ENCODE measurements at places on chromosomes 4 and X.

- DNase-seq, result no peak
These were observed 62.3 kb upstream of the ADRA2C start for GRCh38 chr4:3703677-3704521.

DNA sequence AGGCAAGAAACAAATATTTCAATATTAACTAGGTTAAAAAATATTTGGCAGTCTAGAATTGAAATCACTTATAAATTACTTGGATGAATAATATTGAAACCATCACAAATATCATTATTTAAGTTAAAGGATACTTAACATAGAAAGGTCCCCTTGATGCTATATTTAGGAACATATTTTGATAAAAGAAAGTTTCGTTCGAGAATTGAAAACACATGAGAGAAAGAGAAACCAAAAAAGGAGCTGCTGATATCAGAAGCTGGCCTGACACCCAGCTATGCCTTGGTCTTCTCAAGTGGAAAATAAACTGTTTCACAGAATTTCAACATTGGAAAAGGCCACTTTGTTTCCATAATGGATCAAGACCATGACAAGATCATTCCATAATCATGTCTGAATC lies 762.4 kb downstream of the DMD start:
- no peak for DNase-seq

DNA sequence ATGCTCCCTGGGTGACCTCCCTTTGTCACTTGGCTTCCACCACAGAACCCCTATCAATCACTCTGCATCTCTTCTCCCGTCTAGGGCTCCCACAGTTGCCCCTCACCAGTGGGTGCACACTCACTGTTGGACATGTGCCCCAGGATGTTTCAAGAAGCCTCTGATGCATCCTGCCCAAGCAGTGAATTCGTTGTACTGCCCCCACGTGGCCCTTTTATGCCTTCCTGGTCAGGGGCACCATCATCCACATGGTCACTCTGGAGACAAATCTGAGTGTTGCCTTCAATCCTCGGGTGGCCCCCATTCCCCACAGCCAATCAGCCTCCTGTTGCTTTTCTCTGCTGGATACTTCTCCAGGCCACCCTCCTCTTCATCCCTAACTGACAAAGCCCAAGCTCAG lies 12.2 kb downstream of the ITIH6 start:
- DNase-seq, result no peak

DNA sequence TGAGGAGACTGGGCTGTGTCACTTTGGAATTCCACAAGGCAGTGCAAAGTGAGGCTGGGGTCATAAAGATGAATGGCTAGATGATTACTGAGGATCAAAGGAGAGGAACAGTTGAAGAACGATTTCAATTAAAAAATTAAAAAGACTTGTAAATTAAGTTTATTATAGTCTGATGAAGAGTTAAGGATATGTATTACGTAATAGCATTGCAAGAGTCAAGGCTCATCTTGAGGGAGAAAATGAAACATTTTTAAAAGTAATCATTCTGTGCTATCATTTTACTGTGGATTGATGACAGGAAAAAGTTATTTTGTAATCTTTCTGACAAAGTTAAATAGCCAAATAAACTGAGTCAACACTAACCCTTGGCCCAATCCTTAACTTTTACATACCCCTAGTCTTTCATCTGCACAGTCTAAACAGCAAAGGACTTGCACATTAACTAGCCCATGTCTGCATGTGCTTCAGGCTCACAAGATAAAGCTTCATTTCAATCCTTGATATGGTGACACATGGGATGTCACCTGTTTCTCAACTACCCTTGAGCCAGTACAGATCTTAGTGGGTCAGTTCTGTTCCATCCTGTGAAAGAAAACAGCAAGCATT lies 465.5 kb upstream of the CTSO start:
- DNase-seq, result no peak

DNA sequence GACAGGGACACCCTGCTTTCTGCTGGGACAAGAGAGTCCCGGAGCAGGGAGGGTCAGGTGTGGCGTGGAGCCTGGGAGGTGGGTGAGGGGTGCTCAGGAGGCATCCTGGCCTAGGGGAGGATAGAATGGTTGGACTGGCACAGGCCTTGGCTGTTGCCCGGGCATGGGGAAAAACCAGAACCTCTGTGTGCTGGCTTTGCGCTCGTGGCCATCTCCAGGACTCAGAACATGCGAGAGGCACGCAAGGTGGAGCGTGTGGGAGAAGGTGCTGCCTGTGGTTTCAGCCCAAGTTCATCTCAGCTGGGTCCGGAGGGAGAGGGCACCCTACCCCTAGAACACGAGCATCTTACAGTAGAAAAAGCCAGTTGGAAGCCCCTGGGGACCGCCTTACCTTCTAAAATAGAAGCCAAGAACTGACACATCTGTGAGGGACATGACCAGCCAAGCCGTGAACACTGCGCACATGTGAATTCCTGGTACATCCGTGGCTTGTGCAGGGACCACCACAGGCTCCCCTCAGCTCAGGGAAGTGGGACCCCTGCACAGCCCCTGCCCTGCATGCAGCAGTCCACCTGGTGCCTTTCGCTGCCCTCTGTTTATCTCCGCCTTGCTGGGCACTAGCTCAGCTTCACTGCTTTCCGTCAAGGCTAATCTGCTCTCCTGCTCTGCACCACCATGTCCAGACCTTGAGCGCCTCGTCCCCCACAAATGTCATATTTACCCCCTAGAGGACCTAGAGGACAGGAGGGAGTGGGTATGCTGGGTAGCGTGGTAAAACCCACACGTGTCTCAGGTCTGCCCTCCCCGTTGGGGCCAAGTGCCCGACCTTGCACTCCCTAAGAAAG lies 13.5 kb downstream of the MSANTD1 start:
- no peak for DNase-seq

GRCh38 chrX:82141942-82142341 lies 940.0 kb downstream of the SH3BGRL start:
- no peak for DNase-seq

- no peak for DNase-seq
These were observed 6.9 kb upstream of the ETDC start for GRCh38 chrX:135302269-135302873.

- no peak for DNase-seq
These were observed 147.9 kb upstream of the CTSO start for GRCh38 chr4:156101571-156101970.

- no peak for DNase-seq
These were observed at the start of gene ABCG2 for GRCh38 chr4:88158489-88159228. TSS of gene ABCG2 (minus strand) at chr4:88158639. CDS start at chr4:88139995, 18,644 bp downstream.

DNA sequence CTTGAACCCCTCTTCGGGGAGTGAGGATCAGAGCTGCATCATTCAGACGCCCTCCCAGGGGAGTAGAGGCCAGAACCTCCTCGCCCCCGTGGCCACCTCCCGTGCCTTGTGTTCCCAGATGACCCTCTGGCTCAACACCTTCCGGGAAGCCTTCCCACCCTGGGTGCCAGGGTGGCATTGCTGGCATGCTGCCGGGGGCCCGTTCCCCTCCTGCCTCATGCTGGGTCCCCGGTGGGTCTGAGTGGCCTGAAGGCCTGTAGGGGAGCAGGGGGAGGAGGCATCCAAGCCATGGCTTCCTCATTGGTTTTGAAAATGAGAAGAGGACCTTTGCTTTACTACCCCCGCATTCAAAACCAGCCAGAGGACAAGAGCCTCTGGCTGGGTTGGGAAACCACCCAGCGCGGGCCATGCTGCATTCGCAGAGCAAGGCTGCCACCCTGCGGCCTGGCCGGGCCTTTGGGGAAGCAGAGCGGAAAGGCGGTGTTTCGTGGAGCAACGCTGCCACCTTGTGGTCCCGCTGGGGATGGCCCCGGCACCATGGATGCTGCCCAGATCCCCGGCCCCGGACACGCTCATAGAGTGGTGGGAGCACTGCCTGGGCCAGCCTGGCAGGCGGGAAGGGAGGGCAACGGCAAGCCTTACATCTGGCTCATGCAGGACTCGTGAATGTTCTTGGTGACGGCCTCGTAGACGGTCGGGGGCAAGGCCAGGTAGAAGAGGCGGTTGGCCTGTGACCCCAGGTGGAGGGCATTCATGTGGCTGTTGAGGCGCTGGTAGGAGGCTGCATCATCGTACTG lies 11.9 kb downstream of the G6PD start:
- DNase-seq, result peak; percentile 88

GRCh38 chr4:128517096-128517738 lies 229.6 kb upstream of the PGRMC2 start:
- DNase-seq, result no peak
